ENCODE measurements at places on chromosomes 13 and 19. TPM values are rescaled to one million over a fixed set of nuclear protein-coding genes. Genes with fewer than 3 reads are reported as not detected.

The ZNF99 gene
- total RNA-seq = not detected

The ZNF83 gene
- total RNA-seq = 18.7 TPM

The SPACA6 gene
- total RNA-seq = 5.3 TPM

The GRIN3B gene
- total RNA-seq = not detected

The CPB2 gene
- total RNA-seq = not detected

The CEACAM20 gene
- total RNA-seq = not detected

The RDH8 gene
- not detected for total RNA-seq

Data from esophagus squamous epithelium (tissue), 5 donors.